HEK293T (cell line): ENCODE measurements at places on chromosomes 4 and X.

GRCh38 chrX:139158256-139158655, 372.3 kb upstream of the F9 start:
- no peak for DNase-seq

GRCh38 chr4:139789096-139789654, 123.6 kb downstream of the MGST2 start:
- DNase-seq = no peak

DNA sequence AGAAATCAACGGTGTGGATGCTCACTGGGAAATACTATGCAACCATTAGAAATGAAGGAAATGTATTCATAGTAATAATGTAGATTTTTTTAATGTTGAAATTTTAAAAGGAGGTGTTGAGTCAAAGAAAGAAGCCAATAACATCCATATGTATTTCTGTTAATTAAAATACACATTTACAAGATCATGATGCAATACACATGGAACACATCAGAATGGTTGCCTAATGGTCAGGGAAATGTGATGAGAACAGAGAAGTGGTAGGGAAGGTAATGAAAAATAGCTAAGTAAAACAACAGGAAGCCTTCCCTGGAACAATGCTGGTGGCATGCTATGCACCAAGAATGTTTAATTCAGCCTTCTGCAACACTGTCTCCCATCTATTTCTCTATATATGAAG, 18.2 kb downstream of the AREG start:
- DNase-seq = no peak

DNA sequence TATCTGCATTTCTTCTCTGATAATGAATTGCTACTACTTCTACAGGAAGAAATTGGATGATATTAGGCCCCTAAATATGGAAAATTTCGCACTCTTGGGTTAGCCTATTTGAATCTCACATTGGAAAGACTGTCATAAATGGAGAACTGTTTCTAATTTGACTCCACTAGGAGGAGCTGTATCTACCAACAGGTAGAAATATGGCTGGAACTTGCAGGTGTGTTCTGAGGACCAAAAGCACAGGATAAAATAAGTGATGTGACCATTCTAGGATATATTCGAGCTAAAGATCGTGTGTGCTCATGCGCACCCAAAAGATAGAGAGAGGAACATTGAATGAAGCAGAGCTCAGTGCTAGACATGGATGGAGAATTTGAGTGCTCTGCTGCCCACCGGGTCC, 4.8 kb upstream of the NKAP start:
- DNase-seq = no peak

DNA sequence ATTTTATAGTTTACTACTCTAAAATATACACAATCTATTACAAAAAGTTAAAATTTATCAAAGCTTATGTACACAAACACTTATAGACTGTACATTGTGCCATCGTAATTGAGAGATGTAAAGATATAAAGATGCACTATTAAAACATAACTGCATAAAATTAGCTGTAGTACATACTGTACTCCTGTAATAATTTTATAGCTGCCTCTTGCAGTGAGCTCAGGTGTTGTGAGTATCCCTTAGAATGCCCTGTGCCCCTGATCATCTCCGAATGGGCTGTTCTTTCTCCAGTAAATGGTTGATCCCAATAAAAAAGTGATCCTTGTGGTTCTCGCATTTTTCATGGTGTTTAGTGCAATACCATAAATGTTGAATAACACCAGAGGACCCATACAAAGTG, 101.2 kb downstream of the TMEM164 start:
- no peak for DNase-seq
